ENCODE measurements at places on chromosomes 11 and 22.

GRCh38 chr22:37253126-37253660 is 9.1 kb upstream of the RAC2 start:
- no peak for DNase-seq

GRCh38 chr11:134138376-134138775 is 69.5 kb downstream of the JAM3 start:
- no peak for DNase-seq

DNA sequence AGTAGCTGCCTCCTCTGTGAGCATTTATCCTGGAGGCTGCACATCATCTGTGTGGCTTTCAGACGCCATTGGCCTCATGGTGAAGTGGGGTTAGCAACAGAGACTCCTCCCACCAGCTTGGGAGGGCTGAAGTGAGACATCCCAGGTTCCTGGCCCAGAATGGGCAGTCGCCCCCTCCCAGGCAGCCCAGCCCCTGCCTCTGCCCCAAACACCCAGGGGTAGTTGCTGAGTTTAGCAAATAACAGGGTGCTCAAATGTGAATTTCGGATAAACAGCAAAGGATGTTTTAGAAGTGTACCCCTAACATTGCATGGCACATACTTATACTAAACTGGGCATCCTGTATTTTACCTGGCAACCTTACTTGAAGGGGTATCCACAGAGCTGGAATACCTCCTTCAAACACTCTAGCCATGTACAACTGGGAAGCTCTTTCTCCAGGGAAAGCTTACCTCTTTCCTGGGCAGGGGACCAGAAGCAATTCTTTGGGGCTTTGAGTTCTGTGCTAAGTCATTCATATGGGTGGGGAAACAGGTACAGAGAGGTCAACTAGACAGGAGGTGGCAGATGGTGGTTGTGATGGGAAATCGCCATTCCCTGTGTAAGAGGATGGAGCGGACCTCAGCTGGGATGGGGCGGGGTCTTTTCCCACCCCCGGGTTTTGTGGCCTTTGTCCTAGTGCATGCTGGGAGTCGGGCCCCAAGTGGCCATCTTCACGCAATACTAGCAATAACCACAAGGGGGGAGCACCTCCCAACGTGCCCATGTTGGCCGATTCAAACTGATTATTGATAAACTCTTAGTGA is 19.3 kb downstream of the MTFP1 start:
- DNase-seq: peak; percentile 72

GRCh38 chr11:121298774-121299173 is 6.2 kb downstream of the SC5D start:
- no peak for DNase-seq

- DNase-seq: no peak
Measured at GRCh38 chr11:16000065-16000464, 356.3 kb downstream of the SOX6 start.

DNA sequence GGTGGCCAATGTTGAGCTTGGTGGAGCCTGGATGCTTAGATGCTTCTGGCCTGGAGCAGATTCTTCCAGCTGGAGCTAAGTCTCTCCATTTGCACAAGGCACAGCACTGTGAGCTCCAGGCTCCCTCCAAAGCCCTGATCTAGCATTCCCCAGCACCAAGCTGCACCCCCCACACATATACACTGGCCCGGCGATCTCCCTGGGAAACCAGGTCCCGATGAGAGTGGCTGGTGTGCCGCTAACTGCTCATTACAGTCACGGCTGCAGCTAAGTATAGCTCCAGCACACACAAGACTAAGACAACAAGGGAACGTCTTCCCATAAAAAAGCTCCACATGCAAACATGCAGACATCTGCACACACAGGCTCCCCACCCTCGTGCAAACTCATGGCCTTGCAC is 17.6 kb downstream of the KCNC1 start:
- no peak for DNase-seq

DNA sequence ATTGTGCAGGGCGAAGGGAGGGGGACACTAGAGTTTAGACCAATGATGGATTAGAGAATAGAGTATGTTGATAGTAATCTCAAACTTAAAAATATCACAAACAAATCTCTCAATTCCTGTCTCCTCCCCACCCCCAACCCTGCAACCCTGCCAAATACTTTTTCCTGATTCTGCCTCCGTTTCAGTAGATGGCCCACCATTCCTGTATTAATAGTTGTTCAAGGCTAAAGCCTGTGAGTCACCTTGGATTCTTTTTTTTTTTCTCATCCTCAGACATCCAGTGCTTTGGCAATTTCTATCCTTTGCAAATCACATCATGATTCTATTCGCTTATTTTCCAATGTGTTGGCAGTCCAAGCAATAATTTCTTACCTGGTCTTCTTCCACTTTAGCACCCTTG is 207.9 kb downstream of the DYNC2H1 start:
- DNase-seq: no peak

- DNase-seq: no peak
Measured at GRCh38 chr11:31943056-31943780, 132.1 kb upstream of the PAX6 start.

DNA sequence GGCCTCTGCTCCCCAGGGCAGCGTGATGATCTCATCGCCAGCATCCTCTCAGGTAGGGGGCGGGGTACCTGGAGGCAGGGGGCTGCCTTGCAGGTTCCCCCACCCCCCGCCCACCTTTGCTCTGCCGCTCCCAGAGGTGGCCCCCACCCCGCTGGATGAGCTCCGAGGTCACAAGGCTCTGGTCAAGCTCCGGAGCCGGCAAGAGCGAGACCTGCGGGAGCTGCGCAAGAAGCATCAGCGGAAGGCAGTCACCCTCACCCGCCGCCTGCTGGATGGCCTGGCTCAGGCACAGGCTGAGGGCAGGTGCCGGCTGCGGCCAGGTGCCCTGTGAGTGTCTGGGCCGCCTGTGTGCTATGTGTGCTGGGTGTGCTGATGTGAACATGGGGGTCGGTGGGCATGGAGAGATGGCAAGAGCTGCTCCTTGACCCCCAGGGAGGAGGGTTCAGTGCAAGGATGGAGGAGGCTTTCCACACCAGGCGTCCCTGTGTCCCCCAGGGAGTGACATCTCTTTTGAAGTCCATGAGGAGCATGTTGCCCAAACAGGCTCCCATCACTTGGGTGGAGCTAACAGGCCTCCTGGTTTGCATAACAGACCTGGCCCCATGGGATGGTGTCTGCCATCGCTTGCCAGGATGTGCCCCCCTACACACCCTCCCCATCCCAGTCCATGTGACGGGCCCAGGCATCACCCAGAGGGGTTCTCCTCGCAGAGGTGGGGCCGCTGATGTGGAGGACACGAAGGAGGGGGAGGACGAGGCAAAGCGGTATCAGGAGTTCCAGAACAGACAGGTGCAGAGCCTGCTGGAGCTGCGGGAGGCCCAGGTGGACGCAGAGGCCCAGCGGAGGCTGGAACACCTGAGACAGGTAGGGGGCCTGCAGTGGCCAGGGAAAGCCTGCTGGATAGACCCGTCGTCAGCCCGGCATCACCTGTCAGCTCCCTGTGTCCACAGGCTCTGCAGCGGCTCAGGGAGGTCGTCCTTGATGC is 14.1 kb downstream of the PLCB3 start:
- DNase-seq: no peak

DNA sequence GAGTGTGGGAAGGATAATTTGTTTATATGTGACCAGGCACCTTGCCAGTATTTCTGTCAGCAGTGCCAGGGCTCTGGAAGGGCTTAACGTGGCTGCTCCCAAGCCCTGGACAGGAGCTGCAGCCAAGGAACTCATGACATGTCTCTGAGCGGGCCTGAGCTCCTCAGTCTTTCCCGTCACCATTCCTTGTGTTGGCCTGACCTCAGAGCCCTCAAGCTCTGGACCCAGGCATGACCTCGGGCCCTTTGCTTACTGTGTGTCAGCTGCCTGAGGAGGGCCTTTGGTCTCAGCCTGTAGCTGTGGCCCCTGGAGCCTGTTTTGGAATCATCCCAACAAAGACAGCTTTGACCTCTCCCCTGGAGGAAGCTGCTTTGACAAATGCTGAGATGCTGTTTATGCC is 264.1 kb upstream of the PLET1 start:
- DNase-seq: no peak

- DNase-seq: no peak
Measured at GRCh38 chr11:125890447-125891100, 3.1 kb downstream of the HYLS1 start.

GRCh38 chr22:50292643-50293440 is 14.6 kb downstream of the PLXNB2 start:
- DNase-seq: no peak

- no peak for DNase-seq
Measured at GRCh38 chr11:61905801-61906521, 11.4 kb downstream of the RAB3IL1 start.

DNA sequence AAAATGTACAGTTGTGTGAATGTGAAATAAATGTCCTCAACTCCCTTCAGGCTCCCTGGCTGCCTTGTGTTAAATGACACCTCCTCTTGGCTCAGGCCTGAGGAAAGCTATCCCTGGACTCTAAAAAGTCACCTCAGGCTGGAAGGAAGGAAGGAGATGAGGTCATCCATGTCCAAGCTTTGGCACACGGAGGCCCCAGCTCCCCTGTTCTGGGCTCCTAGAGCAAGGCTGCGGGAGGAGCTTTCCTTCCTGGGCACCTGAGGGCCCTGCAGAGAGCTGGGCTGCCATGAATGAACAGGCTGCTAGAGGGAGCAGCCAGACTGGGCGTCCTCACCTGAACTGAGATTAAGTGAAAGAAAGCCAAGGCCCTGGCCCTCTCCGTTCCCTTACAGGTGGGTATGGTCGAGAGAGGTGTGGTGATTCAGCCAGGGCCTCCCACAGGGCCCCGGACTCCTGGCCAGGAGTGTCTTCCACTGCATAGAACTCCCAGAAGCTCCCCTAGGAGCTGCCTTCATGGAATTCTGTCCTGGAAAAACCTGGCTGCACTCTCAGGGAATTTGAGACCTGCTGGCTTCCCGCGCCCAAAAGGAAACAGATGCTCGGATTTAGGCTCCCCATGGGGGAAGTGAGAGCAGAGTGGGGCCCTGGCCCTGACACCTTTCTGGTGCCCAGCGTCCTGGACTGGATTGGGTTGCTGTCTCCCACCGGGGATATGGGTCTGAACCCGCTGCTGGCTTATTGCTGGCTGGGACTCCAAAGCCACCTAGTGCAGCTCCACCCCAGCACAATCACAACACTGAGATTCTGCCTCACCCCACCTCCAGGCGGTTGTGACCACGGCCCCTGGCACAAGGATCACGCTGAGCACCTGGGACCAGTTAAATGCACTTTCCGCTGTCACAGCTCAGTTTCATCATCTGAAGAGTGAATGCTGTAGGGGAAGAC is 22.2 kb downstream of the MYBPC3 start:
- no peak for DNase-seq

DNA sequence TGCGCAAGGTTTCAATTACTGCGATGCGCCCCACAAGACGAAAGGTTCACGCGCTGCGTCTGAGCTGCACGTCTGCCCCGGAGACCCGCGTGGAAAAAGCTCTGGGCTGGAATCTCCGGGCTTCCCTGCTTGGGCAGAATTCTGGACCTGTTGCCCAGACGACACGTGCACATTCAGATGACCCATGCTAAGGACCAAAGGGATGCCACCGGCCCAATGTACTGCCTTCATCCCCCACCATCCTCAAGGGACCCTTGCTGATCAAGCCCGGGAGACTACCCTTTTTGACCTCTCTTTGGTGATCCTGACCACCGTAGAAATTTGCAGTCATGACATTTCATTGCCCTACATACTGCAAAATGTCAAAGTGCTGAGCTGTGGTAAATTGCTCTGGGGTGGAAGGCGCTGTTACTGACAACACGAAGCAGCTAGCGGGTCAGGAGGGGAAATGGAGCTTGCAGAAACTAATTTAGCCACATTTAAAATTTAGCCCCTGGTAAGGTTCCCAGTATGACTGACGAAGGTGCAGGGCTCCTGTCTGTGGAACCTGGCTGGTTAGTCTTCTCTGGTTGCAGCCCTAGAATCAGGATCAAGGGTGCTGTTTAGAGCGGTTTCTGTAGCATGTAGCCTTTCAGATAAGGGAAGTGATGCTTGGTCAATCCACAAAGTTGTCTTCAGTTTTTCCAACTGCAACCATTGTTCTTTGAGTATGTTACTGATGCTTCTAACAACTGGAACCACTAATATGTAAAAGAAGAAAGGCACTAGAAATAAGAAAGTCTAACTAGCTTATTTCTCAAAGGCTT is 81.9 kb downstream of the PRR5L start:
- DNase-seq: no peak

DNA sequence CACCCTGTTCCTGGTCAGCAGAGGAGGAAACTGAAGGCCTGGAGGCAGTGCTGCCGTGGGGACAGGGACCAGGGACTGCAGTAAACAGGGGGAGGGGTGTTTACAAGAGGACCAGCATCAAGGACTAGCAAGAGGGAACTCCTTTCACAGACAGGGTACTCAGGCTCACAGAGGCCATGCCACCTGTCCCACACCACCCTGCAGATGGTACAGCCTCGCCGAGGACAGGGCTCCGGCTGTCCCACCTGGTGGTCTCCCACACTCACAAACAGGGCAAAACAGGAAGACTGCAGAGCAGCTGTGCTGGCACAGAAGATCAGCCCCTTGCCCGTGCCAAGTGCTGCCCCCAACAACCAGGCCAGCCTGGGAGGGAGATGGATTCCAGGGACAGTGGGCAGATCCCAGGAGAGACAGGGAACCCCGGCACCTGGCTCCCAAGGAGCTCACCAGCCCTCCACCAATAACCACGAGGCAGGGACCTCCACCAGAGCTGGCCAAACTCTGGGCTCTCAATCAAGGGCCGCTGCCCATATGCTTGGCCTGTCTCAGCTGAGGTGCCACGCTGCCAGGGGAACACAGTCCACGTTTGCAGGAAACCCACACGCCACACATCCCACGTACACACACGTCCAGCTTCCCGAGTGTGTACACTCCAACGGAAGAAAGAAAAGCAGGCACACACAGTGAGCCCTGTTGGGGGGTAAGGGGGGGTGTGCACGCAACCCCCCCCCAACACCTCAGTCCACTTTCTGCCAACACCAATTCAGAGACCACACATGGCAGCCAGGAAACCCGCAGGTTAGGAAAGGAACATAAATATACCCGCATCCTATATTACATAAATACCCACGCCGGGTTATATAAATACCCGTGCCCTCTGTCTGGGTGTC is 2.1 kb downstream of the CSNK1E start:
- DNase-seq: no peak

GRCh38 chr22:19206287-19206686 is 27.8 kb upstream of the SLC25A1 start:
- DNase-seq: no peak

- DNase-seq: no peak
Measured at GRCh38 chr11:129077191-129077590, 114.9 kb downstream of the ARHGAP32 start.

DNA sequence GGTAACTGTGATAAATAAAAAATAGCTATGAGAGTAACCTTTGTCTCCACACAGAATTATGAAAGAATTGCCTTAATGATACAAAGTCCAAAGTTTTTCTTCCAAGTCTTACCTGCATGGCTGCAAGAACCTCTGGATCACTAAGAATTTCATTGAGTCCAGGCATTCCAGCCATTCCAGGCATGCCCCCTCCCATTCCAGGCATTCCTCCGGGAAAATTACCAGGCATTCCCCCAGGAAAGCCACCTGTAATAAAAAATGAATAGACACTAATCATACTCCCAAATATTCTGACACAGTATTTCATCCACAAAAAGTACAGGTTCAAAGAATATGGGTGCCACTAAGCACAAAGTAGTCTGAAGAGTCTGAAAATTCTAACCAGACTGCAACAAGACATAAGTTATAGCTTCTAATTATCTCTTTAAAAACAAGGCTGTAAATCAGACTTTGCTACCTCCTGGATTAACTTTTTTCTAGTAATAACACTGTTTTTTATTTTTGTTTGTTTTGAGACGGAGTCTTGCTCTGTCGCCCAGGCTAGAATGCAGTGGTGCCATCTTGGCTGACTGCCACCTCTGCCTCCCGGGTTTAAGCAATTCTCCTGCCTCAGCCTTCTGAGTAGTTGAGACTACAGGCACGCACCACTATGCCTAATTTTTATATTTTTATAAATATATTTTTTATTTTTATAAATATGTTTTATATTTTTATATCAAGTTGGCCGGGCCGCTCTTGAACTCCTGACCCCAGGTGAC is 8.0 kb upstream of the SLC25A17 start:
- DNase-seq: no peak

Measured in HuH-7.5 (cell line).